ENCODE measurements at places on chromosomes 5 and 9.

GRCh38 chr9:121930956-121931355, 162.2 kb downstream of the TTLL11 start:
- peak; percentile 10 for DNase-seq

DNA sequence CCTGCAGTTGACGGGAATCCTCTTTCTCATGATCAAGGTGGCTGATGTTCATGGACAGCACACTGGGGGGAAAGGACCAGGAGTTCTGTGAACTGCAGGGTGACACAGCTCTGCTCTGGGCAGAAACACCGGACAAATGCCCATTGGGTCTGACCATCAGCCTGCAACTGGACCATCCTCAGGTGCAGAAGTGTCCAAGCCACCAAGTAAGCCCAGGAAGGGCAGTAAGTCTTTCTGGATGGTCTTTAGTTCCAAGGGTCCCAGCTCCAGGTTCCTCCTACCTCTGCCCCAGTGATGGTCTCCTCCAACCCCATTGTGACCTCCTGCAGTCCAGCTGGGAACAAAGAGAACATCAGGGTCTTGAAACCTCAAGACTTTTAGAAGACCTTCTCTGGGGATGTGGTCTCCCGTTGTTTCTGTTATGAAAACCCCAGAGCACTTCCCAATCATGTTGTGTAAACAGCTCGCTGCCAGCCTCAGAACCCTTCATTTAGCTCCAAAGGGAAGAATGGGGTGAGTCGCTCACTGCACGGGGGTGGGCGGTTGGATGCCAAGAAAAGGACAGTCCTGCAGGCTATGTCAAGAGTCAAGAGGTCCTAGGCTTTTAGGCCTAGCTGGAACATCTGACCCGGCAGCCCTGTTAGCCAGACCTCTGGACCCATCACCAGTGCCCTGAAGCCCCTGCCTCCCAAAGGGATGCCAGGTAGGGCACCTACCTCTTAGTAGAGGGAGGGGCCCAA, 41.8 kb upstream of the TCF7 start:
- DNase-seq: no peak

- no peak for DNase-seq
Observed at GRCh38 chr5:127550652-127551409, 33.4 kb downstream of the PRRC1 start.

DNA sequence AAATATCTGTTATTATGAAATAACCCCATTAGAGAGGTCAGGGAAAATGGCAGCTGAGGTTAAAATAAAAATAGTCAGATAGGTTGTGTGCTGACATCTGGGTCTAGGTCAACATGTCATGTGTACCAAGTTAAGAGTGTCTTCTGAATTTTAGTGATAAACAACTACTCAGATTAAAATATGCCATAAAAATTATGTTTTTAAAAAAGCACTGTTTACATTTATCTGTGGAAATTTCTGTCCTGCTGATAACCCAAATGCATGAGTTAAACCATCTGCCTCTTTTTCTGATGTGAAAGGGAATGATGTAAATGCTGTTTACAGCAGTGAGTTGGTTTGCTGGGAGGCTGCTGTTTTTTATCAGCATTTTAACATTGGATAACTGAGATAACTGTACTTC, 361.2 kb upstream of the TARS1 start:
- no peak for DNase-seq

DNA sequence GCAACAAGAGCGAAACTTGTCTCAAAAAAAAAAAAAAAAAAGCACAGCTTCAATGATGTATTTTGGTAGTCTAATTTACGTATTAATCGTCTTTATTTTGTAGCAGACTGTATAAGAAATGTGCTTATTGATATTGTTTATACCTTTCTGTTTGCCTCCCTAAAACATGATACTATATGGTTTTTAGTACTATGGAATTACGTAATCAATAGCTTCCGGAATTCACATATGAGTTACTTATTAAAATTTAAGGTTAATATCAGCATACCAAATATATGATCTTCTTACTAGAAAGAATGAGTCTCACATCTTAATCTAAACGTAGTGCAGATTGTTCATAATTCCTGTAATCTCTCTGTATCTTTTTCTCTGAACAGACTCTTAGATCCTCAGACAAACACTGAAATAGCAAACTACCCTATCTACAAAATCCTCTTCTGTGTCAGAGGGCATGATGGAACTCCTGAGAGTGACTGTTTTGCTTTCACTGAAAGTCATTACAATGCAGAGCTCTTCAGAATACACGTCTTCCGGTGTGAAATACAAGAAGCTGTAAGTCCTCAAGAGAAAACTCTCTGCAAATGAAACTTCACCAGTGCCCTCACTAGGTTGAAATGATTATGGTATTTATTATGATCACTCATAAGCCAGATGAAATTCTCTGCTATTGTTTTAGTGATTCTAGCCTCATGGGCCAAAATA, 44.4 kb upstream of the GPR21 start:
- DNase-seq: no peak

DNA sequence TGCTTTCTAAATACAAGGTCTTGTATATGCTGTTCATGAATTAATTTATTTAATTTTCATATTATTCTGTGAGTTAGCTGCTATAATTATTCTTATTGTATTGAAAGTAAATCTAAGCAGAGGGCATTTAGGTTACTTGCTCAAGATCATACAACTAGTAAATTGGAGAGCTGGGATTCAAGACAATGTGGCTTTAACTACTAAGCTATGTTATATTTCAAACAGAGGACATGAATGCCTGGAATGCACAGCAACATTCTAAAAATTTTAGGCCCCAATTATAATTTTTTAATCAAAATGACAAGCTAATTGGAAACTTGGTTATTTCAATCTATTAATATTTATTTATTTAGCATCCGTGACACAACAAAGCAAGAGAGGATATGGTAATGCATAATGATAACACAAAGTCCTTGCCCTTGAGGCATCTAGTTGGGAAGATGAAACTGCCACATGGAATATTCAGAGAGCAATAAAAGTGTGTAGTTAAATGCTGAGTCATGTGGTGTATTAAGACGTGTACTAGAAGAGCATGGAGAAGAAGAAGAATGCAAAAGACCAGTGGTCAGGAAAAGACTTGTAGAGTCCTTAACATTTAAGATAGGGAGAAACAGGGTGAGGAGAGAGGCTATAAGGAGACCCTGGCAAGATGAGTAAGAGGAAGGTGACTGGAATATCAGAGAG, 24.4 kb downstream of the CTXN3 start:
- no peak for DNase-seq

DNA sequence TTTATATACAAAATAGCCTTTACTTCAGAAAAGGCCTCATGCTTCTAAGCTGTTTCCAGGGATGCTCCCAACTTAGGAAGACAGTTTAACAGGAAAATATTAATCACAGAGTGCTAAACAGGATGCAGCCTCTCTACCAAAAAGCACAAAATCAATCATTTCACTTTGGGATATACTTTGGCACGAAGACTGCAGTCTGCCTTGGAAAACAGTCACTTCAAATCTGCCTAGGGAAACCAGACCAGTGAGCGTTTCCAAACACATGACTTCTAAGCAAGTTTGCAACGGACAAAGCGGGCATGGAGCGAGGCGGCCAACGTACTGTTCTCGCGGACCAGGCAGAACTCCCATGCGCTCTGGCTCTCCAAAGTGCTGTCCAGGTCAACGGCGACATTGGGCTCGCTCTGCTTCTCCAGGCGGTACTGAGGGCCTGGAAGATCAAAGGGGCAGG, 201.0 kb downstream of the MAPKAP1 start:
- DNase-seq: no peak

GRCh38 chr5:151659001-151659754, 27.5 kb downstream of the SPARC start:
- DNase-seq: peak; percentile 1

- DNase-seq: no peak
Observed at GRCh38 chr5:20367178-20367577, 379.2 kb upstream of the CDH18 start.

DNA sequence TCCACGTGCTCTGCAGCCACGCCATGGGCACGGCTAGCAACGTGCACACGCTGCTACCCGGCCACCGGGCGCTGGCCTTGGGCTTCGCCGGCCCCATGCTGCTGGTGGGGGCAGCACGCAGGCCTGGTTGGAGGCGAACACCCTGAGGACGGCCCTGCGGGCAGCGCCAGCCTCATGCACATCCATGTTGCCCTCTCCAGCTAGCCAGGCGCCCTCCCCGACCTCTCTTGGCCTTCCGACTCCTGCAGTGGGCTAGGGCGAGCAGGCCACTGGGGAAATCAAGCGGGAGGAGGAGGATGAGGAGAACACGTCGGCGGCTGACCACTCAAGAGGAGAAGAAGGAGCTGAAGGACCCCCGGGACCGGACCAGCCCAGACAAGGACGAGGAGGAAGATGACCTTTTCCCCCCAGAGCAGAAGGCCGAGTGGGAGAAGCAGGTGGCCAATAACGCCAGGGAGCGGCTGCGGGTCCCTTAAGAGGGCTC, 73.3 kb downstream of the INSL6 start:
- DNase-seq: no peak

DNA sequence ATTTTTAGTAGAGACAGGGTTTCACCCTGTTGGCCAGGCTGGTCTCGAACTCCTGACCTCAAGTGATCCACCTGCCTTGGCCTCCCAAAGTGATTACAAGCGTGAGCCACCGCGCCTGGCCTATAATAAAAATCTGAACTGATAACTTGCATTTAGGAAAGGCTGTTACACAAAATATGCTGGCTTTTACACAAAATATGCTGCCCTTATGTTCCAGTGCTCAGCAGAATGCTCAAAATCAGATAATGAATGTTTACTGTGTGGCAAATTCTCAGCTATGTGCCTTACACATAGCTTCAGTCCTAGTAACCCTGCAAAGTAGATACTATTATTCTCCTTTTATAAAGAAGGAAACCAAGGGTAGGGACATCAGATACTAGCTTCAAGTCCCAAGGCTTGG, 141.3 kb upstream of the MSX2 start:
- no peak for DNase-seq

- no peak for DNase-seq
Observed at GRCh38 chr5:38515646-38516045, 40.8 kb downstream of the LIFR start.

DNA sequence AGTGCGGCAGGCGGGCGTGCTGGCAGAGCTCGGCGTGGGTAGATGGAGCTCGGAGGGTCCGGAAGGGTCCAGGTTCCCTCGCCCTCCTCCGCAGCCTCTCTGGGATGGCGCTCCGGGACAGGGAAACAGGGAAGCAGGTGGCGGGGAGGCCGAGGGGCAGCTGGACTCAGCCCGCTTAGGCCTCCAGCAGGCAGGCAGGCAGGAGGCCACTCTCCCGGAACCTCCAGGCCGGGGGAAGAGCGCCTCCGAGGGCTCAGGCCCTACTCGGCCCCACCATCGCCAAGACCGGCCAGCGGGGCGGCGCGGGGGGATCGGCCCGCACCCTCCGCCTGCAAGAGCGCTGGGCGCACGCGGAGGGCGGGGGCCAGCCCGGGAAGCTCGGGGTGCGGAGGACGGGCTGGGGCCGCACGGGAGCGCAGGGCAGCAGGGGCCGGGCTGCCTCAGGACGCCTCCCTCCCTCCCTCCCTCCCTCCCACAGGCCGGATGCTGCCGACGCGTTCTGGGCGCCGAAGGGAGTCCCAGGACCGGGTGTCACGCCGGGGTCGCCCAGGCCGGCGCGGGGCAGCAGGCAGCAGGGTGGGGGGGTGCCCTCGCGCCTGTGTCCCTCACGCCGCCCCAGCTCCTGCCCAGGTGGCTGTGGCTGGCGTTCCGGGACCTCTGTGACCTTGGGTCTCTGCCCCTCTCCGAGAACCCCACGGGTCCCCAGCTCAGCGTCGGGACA, 977 bp downstream of the MGAT4B start:
- DNase-seq: no peak

DNA sequence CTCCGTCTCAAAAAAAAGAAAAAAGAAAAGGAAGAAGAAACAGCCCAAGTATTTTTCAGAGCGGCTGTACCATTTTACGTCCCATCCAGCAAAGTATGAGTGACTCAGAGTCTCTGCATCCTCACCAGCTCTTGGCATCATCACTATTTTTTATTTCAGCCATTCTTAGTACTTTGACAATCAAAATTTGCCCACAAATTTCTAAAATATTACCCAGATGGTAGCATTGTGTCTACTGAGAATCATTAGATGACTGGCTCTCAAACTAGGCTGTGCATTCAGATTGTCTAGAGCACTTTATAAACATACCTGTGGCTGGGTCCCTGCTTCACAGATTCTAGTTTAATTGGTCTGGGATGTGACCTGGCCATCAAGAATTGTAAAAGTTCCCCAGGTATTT, 21.6 kb upstream of the MELK start:
- no peak for DNase-seq

GRCh38 chr5:165119175-165119574, 1613.8 kb downstream of the MAT2B start:
- no peak for DNase-seq

GRCh38 chr5:136036293-136036911, 7.6 kb downstream of the TGFBI start:
- no peak for DNase-seq
